ENCODE measurements at places on chromosomes 4 and X.
A peak's percentile ranks its signal among the peaks of the same experiment; 100 is the strongest.

DNA sequence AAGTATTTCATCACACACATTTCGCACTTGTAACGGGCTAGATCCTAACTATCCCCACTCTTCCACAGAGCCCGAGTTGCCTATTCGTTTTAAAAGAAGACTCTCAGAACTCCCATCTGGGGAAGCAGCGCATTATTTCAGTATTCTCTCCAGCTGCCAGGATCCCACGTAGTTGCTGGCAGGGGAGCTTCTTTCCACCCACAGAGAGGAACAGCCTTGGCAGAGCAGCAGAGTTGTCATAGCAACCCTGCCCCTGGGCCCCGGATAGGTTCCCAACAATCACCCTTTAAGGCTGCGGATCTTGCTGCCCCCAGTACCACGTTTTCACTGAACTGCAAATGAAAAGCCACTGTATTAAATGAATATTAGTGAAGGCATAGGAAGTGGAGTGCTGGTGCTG, 106.7 kb downstream of the GPM6A start:
- no peak for DNase-seq
- no peaks in the 10 kb centered on the region for H3K4me1 ChIP-seq
- no peak overlapping the region for H3K27ac ChIP-seq
- H3K4me3 ChIP-seq: no peak overlapping the region
- no peaks in the 10 kb centered on the region for H3K27me3 ChIP-seq

GRCh38 chr4:42070463-42070862, 80.1 kb downstream of the SLC30A9 start:
- H3K27ac ChIP-seq: no peak overlapping the region
- no peak for DNase-seq
- H3K4me1 ChIP-seq: no peaks in the 10 kb centered on the region
- H3K27me3 ChIP-seq: no peaks in the 10 kb centered on the region
- H3K4me3 ChIP-seq: no peak overlapping the region

DNA sequence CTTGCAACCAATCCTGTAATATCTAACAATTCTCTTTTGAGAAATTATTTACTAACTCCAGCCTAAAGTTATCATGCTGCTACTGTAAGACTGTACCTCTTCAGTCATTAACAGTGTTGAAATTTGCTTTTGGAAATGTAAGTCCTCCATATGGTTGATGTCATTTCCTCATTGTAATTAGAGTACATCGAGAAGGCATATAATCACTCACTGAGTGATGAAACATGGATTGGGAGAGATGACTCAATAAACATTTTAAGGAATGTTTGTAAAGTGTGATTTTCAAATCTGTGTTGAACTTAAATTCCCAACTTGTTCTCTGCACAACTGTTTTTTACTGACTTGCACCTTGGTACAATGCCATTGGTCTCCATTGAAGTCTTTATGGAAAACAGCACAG, 61.2 kb downstream of the HMGB2 start:
- peaks cover 2% of the 10 kb centered on the region for H3K4me1 ChIP-seq
- no peak overlapping the region for H3K4me3 ChIP-seq
- DNase-seq: peak; percentile 86
- H3K36me3 ChIP-seq: no peaks in the 10 kb centered on the region
- peak overlapping the region; percentile 74 for H3K27ac ChIP-seq
- no peaks in the 10 kb centered on the region for H3K27me3 ChIP-seq

DNA sequence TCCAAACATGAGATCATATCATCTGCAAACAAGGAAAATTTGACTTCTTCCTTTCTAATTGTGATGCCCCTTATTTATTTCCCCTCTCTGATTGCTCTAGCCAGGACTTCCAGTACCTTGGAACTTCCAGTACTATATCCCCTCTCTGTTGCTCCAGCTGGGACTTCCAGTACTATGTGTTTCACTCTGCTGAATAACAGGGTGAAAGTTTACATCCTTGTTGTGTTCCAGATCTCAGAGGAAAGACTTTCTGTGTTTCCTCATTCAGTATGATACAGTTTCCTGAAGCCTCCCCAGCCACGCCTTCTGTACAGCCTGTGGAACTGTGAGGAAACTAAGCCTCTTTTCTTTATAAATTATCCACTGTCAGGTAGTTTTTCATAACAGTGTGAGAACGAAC, 381.3 kb upstream of the FAM47C start:
- H3K4me1 ChIP-seq: no peaks in the 10 kb centered on the region
- DNase-seq: no peak
- H3K36me3 ChIP-seq: no peaks in the 10 kb centered on the region
- H3K27ac ChIP-seq: no peak overlapping the region
- no peak overlapping the region for H3K4me3 ChIP-seq

GRCh38 chrX:24207826-24208225, 58.3 kb downstream of the ZFX start:
- peaks cover 2% of the 10 kb centered on the region for H3K4me1 ChIP-seq
- H3K27me3 ChIP-seq: no peaks in the 10 kb centered on the region
- H3K27ac ChIP-seq: no peak overlapping the region
- DNase-seq: peak; percentile 68
- no peak overlapping the region for H3K4me3 ChIP-seq

- no peaks in the 10 kb centered on the region for H3K4me1 ChIP-seq
- H3K27me3 ChIP-seq: peaks cover 3% of the 10 kb centered on the region
- H3K27ac ChIP-seq: no peak overlapping the region
- DNase-seq: peak; percentile 47
- no peak overlapping the region for H3K4me3 ChIP-seq
- H3K36me3 ChIP-seq: no peaks in the 10 kb centered on the region
Observed at GRCh38 chrX:48794911-48795515, 6.9 kb upstream of the HDAC6 start.

GRCh38 chr4:137678796-137679195, 146.5 kb upstream of the PCDH18 start:
- no peaks in the 10 kb centered on the region for H3K27me3 ChIP-seq
- H3K27ac ChIP-seq: no peak overlapping the region
- DNase-seq: peak; percentile 81
- peaks cover 5% of the 10 kb centered on the region for H3K4me1 ChIP-seq

DNA sequence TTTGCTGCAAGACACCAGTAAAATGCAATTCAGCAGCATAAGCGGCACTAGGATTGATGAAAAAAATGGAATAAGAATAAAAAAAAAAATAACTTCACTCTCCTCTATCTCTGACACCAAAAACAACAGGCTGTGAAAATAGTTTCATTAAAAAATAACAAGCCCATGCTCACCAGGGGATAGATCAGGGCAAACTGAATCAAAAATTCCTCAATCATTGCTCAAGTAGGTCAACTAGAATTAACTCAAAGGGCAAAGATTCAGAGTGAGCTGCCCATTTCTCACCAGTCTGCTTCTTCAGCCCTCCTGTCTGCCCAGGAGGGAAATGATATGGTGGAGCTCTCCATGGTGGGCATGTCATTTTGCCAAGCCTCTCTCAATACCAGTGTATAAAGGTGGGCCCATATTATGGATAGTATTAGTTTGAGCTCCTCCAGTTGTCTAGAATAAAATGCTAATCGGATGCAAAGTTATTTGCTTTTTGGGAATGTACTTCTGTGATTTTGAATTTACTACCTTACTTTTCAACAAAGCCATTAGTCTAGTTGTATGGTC, 153.9 kb downstream of the UNC5C start:
- H3K4me3 ChIP-seq: no peak overlapping the region
- DNase-seq: no peak
- H3K27me3 ChIP-seq: no peaks in the 10 kb centered on the region
- H3K27ac ChIP-seq: no peak overlapping the region

DNA sequence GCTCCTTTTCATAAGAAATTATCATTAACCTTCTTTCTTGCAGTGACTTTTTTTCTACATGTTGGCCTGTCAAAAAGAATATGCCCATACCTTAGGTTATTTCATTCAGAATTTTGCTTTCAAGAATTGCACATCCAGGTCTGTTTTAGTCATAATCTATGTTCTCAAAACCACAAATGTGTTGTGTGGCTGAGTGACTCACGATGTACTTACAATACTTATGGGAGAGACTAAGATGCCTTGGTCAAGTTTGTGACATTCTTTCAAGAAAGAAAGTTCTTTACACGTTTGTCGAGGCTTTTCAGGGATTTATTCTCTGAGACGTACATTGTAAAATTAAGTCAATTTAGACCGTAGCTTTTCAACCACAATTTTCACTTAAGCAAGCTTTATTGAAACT, 396.7 kb downstream of the FSTL5 start:
- DNase-seq: peak; percentile 28
- no peak overlapping the region for H3K27ac ChIP-seq
- H3K4me3 ChIP-seq: no peak overlapping the region
- H3K27me3 ChIP-seq: no peaks in the 10 kb centered on the region

DNA sequence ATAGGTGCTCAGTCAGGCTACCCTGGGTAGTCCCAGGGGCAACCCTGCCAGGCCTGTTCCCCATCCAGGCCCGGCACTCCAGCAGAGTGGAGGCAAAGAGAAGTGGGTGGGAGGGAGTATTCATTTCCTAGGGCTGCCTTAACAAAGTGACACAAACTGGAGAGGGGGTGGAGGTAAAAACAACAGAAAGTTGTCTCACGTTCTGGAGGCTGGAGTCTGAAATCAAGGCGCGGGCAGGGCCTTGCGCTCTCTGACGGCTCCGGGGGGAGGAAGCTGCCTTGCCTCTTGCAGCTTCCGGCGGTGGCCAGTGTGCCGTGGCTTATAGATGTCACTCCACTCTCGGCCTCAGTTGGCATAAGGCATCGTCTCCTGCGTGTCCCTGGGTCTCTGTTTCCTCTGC, 90.8 kb downstream of the DCTD start:
- H3K4me1 ChIP-seq: no peaks in the 10 kb centered on the region
- no peak for DNase-seq
- H3K36me3 ChIP-seq: no peaks in the 10 kb centered on the region
- H3K4me3 ChIP-seq: no peak overlapping the region

DNA sequence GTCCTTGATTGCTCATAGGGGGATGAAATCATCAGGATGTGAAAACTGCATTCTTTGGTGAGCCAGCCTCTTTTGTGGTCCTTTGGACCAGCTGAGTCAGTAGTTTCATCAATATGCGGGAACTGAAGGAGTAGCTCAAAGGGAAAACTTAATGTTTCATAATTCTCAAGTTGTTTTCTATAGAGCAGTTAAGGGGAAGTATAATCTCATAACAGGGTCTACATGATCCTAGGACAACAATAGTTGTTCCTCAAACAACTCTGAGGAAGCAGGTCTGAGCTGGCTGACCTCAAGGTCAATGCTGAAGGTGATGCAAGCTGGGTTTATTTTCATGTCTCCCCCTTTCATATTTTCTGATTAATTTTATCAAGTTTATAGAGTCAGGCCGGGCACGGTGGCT, 36.1 kb upstream of the IRF2 start:
- no peaks in the 10 kb centered on the region for H3K36me3 ChIP-seq
- peaks cover 12% of the 10 kb centered on the region for H3K4me1 ChIP-seq
- H3K27me3 ChIP-seq: no peaks in the 10 kb centered on the region
- DNase-seq: no peak
- no peak overlapping the region for H3K27ac ChIP-seq

DNA sequence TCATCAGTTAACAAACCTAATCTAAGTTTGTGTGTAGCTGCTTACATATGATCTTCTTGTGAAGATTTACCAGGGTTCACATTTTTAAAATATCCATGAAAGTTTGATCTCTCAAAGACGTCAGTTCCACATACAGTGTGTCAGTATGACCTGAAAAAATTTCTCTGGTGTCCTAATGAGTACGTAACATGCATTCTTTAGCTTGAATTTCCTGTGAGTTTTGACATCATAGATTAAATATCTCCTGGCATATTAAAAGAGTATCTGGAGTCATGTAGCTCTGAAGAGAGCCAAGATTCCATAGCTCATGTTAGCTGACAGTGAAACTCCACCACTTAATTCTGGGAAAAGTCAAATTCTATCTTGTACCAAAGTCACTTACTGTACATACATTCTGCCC, 43.9 kb upstream of the PDLIM5 start:
- peak; percentile 3 for DNase-seq
- H3K4me1 ChIP-seq: peaks cover 4% of the 10 kb centered on the region
- H3K4me3 ChIP-seq: no peak overlapping the region

DNA sequence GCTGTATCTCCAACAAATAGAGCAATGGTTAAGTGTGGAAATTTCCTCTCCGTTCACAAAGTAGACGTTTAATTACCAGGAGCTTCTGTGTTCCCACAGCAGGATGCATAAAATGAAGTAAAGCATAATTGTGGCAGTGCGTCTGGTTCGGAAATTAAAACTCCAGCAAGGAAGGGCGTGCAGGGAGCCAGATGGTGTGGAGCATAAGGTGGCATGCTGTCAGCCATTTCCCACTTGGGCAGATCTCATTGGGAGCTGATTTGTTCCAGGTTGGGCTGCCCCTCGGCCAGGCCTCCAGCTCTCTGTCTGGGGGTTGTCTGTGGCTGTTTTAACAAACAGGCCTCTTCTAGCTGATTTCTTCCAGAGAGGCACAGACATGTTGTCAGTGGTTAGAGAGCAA, 182.1 kb upstream of the CLNK start:
- no peaks in the 10 kb centered on the region for H3K4me1 ChIP-seq
- DNase-seq: no peak
- H3K27me3 ChIP-seq: no peaks in the 10 kb centered on the region
- H3K27ac ChIP-seq: no peak overlapping the region
- no peak overlapping the region for H3K4me3 ChIP-seq
- no peaks in the 10 kb centered on the region for H3K36me3 ChIP-seq

DNA sequence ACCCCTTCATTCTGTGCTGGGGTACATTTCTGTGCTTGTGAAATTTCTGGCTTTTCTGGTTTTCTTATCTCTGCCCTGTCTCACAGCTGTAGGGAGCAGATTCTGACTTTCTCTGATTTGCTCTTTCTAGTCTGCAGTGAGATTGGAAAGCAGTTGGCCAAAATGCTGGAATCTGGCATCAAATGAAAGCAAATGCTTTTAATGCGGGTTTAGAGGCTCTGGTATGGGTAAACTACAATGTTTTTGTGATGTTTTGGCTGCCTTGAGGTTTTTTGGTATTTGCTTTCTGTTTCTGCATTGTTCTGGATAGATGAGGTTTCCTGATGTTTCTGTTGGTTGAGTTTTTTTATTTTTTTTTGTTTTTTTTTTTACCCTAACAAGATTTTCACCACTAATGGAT, 23.8 kb downstream of the SMIM20 start:
- peak; percentile 49 for DNase-seq
- peaks cover 3% of the 10 kb centered on the region for H3K27me3 ChIP-seq
- H3K36me3 ChIP-seq: no peaks in the 10 kb centered on the region
- no peak overlapping the region for H3K4me3 ChIP-seq

DNA sequence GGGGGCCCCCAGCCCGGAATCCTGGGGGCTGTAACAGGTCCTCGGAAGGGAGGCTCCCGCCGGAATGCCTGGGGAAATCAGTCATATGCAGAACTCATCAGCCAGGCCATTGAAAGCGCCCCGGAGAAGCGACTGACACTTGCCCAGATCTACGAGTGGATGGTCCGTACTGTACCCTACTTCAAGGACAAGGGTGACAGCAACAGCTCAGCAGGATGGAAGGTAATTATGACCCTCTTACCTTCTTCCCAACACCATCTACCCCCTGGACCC, 1.0 kb downstream of the FOXO4 start:
- H3K27ac ChIP-seq: no peak overlapping the region
- H3K4me1 ChIP-seq: no peaks in the 10 kb centered on the region
- no peaks in the 10 kb centered on the region for H3K36me3 ChIP-seq
- H3K4me3 ChIP-seq: peak overlapping the region; percentile 89
- H3K27me3 ChIP-seq: peaks cover 23% of the 10 kb centered on the region

DNA sequence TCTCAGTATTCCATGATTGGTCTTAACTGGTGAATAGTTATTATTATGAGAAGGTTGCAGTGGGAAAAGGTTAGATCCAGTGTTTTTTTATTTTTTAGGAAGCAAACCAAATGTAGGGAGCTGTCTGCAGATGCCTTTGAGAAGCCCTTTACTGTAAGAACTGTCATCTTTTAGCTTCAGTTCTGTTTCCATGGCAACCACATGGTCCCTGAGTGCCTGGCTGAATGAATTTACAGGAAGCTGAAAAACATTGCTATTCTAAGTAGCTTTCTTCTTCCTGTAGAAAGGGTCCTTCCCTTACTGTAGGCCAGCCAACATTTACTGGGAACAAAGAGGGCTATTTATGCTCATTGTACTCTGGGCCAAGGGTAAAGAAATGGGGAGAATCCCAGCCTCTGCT, 103.3 kb downstream of the DCLK2 start:
- peaks cover 3% of the 10 kb centered on the region for H3K4me1 ChIP-seq
- H3K27me3 ChIP-seq: no peaks in the 10 kb centered on the region
- DNase-seq: peak; percentile 62
- H3K4me3 ChIP-seq: no peak overlapping the region
- 0 out of 2 replicates have a peak, but pooled peaks cover 1% of the 10 kb centered on the region for H3K36me3 ChIP-seq
